ENCODE measurements at places on chromosomes 11 and 22.

- DNase-seq = no peak
These were observed 1.8 kb upstream of the FIBIN start for GRCh38 chr11:26992031-26992541.

- no peak for DNase-seq
These were observed 7.7 kb downstream of the LIPT2 start for GRCh38 chr11:74485868-74486267.

- DNase-seq = no peak
These were observed 6.4 kb upstream of the ME3 start for GRCh38 chr11:86678823-86679222.

DNA sequence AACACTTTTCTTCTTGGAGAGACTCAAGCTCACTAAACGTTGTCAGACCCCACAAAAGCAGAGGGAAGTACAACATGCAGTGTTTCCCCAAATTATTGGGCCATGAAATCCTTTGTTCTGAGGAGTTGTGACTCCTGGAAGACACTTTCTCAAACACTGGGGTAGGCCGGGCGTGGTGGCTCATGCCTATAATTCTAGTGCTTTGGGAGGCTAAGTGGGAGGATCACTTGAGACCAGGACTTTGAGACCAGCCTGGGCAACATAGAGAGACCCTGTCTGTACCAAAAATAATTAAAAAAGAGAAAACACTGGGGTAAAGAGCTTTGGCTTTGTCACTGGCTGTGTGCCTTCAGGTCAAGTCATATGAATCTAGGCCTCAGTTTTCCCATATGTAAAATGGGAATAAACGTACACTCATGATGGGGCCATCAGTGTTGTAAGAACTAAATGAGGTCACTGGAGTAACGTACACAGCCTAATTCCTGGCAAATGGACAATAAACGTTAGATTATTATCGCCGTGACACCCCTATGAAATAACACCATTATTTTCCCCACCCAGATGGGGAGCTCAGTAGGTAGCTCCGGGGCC lies 92.0 kb downstream of the RRM1 start:
- peak; percentile 55 for DNase-seq

DNA sequence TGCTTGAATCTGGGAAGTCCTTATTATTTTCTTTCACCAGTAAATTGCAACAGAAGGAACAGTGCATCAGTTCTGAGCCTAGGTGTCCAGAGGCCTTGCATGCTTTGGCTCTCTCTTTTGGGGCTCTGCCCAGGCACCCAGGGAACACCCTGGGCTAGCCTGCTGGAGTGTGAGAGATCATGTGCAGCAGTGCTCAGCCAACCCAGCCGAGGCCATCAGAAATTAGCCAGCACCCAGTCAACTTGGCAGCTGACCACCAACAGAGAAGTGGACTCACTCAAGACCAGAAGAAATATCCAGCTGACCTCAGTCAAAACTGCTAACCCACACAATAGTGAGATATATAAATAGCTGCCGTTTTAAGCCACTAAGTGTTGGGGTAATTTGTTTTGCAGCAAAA lies 11.2 kb upstream of the P4HA3 start:
- peak; percentile 69 for DNase-seq

GRCh38 chr11:75510723-75511019 lies 15.1 kb downstream of the GDPD5 start:
- DNase-seq = no peak

DNA sequence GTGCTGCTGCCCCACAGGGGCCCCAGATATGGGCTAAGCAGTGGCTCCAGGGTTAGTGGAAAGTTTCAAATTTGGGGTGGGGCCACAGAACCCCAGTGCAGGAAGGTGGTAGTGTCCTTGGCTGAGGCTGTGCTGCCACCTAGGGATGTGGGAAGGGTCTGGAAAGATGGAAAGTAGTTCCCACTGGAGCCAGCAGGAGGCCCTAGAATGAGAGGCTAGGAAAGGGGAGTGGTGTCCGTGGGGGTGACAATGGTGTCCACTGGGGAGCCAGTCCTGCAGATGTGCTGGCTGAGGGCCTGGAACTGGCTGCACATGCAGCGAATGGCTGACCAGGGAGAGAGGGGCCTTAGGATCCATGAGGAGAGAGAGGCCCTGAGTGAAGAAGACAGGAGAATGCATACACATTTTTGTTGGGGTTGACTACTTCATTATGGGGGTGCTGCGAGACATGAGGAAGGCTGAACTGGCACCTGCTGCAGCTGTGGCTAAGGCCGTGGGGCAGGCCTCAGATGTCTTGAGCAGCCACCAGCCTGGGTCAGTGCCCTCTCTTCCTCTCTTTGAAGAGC lies 21.1 kb downstream of the RFPL3 start:
- no peak for DNase-seq

DNA sequence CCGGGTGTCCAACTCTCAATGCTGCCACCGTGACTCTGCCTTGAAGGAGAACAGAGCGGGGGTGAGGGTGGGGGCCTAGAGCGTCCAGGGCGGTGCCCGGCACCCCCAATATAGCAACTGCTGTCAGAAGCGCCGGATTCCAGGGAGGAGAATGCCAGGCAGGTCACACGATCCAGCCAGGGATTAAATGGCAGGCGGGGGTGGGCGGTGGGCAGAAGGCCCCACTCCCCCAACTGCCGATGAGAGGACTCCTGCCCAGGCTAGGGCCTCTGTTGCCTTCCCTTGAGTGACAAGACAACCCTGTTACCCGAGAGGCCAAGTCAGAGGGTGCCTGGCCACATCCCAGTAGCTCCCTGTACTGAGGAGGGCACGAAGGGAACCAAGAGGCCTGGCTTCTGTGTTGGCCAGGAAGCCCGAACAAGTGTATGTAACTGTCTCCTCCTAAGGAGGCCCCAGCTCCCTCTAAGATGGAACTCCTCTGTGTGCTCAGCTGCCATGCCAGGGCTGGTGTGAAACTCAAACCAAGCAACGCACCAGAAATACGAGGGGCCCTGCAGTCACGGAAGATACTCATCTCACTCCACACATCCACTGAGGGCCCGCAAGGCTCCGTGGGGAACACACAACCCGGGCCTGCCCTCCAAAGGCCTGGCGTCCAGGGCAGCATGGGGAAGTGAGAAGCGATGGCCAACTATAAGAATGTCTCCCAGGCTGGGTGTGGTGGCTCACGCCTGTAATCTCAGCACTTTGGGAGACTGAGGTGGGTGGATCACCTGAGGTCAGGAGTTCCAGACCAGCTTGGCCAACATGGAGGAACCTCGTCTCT lies 3.0 kb downstream of the PACSIN3 start:
- DNase-seq = no peak

GRCh38 chr11:78266451-78266850 lies 77.7 kb downstream of the USP35 start:
- DNase-seq = no peak

DNA sequence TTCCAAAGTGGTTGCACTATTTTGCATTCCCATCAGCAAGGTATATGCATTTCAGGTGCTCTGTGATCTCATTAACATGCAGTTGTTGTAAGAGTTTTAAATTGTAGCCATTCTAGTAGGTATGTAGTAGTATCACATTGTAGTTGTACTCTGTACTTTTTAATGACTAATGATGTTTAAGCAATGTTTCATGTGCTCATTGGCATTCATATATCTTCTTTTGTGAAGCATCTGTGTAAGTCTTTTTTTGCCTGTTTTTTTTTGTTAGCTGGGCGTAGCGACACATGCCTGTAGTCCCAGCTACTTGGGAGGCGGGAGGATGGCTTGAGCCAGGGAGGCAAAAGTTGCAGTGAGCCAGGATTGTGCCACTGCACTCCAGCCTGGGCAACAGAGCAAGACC lies 11.3 kb upstream of the TRIM29 start:
- no peak for DNase-seq

DNA sequence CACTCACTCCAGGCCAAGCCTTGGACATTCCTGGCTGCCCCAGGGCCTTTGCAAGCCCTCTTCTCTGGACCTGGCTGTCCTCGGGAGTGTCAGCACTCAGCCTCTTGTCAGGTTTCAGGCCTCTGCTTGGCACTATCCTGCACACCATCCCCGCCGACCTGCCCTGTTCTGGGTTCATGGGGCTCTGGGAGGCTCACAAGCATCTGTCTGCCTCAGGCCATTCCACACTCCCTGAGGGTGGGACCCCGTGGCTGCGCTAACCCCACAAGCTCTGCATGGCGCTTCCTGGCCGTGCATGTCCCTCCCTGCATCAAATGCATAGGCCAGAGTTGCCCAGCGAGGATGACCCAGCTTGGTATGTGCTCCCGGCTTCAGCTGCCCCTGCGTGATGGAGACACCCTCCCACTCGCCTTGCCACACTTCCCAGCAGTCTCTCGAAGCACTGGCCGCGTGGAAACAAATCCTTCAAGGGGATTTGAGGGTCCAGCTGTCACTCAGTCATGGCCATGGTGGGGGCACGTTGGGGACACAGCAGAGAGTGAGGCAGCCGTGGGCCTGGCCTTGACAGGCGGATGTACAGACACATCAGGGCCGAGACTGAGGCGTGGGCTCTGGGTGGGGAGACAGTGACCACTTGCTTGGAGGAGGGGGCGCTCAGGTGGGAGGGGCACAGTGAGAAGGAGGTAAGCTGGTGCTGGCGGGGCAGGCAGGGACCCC lies 87.3 kb downstream of the KCNQ1 start:
- DNase-seq = no peak
